ENCODE measurements at places on chromosomes 2 and 18. TPM values are rescaled to one million over a fixed set of nuclear protein-coding genes. Genes with fewer than 3 reads are reported as not detected.

Gene SERPINB13
- not detected for total RNA-seq

Gene DSC2
- total RNA-seq = 4.4 TPM

Gene LRRTM4
- total RNA-seq = not detected

Gene CNNM4
- total RNA-seq = 2.7 TPM

GRCh38 chr2:229740279-229740678, 25.9 kb upstream of the DNER start:
- no peak overlapping the region for H3K4me3 ChIP-seq
- H3K36me3 ChIP-seq = no peaks in the 10 kb centered on the region
- no peaks in the 10 kb centered on the region for H3K4me1 ChIP-seq
- DNase-seq = no peak
- no peaks in the 10 kb centered on the region for H3K27me3 ChIP-seq
- H3K27ac ChIP-seq = no peak overlapping the region

DNA sequence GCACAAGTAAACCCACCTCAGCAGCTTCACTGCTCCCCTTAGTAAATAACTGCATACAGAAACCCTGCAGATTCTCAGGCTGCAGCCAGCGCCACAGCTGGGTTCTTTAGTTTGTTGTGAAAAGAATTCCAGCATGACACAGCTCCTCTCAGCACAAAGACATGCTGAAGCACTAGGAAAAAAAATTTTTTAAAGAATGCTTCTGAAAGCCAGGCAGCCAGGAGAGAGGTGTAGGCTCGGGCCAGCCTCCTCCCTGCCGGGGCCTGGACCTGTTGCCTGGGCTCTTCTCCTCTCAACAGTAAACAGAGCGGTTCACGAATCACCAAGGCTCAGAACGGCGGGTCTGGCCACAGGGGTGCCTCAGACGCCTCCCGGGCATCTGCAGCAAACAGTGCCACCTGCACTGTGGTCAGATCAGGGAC, 95.7 kb upstream of the POU3F3 start:
- H3K36me3 ChIP-seq = no peaks in the 10 kb centered on the region
- H3K4me1 ChIP-seq = no peaks in the 10 kb centered on the region
- DNase-seq = no peak
- no peak overlapping the region for H3K27ac ChIP-seq
- H3K4me3 ChIP-seq = no peak overlapping the region

DNA sequence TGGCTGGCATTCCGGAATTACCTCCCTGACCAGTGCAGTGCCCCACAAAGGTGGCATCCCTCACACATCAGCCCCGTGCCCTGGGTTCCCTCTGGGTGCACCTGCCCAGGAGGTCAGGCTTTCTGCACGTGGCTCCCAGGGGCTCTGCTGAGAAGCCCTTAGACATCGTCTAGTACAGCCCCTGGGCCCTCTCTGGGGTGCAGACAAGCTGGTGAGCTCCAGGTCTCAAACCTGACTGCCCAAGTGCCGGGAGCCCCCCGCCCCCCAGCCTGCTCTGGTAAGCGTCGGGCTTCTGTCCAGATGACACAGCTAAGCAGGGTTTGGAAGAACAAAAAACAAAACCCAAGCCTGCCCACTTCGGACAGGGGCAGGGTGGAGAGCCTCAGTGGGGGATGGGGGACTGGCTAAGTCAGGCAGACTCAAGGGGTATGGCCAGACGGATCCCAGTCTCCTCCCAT, 20.2 kb downstream of the TWIST2 start:
- peaks cover 51% of the 10 kb centered on the region for H3K4me1 ChIP-seq
- no peaks in the 10 kb centered on the region for H3K36me3 ChIP-seq
- H3K27ac ChIP-seq = peak overlapping the region; percentile 86
- no peak for DNase-seq

GRCh38 chr2:159828738-159829137, 30.7 kb upstream of the CD302 start:
- H3K27me3 ChIP-seq = no peaks in the 10 kb centered on the region
- no peaks in the 10 kb centered on the region for H3K4me1 ChIP-seq
- H3K4me3 ChIP-seq = no peak overlapping the region
- no peak for DNase-seq
- no peaks in the 10 kb centered on the region for H3K36me3 ChIP-seq
- no peak overlapping the region for H3K27ac ChIP-seq

GRCh38 chr2:70143314-70144150, 47.3 kb downstream of the C2orf42 start:
- H3K27me3 ChIP-seq = no peaks in the 10 kb centered on the region
- H3K27ac ChIP-seq = peak overlapping the region; percentile 92
- H3K36me3 ChIP-seq = no peaks in the 10 kb centered on the region
- peaks cover 5% of the 10 kb centered on the region for H3K4me1 ChIP-seq
- no peak for DNase-seq

- H3K27me3 ChIP-seq = no peaks in the 10 kb centered on the region
- no peak for DNase-seq
- no peak overlapping the region for H3K4me3 ChIP-seq
- H3K36me3 ChIP-seq = no peaks in the 10 kb centered on the region
Measured at GRCh38 chr18:9996094-9996493, 82.3 kb downstream of the VAPA start.

DNA sequence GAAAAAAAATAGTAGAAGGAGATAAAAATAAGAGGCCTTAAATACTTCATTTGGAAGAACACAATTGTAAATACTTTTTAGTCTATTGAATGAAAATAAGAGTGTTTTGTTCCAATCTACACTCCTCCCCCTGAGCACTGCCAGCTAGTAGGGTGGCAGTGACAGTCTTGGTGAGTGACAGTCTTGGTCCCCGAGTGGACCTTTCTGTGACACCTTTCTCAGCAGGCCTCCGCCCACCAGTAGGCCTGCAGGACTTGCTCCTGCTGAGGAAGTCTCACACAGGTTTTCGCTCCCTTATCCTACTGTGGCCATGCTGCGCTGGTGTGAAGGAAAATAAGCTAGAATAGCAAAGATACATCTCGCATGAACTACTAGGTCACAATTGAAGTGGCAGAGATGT, 666.8 kb downstream of the NR4A2 start:
- no peak for DNase-seq
- no peak overlapping the region for H3K27ac ChIP-seq
- no peak overlapping the region for H3K4me3 ChIP-seq
- H3K27me3 ChIP-seq = no peaks in the 10 kb centered on the region
- no peaks in the 10 kb centered on the region for H3K4me1 ChIP-seq
- H3K36me3 ChIP-seq = no peaks in the 10 kb centered on the region
